Activated naive CD4-positive, alpha-beta T cell treated with anti-CD3 and anti-CD28 coated beads, Interleukin-2, amount 50 U/mL, for 72 hours (primary cell): ENCODE measurements at places on chromosomes 4 and X. TPM values are rescaled to one million over a fixed set of nuclear protein-coding genes. Genes with fewer than 3 reads are reported as not detected.

- DNase-seq, result no peak
Measured at GRCh38 chr4:1015179-1015578, 3.8 kb downstream of the FGFRL1 start.

DNA sequence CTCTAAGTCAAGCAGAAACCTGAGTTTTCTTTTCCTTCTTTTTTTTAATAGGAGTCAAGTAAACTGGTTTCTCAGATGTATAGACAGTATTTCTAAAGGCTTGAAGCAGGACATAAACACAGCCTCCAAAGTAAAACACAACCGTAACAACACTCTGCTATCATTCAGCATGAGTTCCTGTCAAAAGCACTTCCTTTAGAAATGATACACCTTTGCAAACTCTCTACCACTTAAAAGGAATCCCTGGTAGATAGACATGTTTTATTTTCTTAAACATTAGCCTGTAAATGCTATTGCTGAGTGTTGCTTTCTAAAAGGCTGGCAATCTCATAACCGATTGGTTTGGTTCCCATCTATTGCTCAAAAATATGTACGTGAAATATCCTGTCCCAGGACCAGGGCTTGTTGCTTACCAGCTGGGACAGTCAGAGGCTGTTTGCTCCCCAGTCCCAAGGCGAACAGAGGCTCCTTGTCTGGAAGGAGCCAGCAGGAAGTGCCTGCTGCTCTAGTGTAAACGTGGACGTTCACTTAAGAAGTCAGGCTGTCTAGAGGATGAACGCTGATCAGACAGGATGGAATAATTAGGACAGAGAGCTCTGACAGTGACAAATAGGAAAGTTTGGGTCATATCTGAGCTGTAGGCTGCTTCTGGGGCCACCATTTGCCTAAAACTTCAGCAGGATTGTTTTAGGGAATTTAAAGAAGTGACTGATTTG, 173.9 kb upstream of the KLF3 start:
- no peak for DNase-seq

TBC1D8B gene
- 2.3 TPM for total RNA-seq

DNA sequence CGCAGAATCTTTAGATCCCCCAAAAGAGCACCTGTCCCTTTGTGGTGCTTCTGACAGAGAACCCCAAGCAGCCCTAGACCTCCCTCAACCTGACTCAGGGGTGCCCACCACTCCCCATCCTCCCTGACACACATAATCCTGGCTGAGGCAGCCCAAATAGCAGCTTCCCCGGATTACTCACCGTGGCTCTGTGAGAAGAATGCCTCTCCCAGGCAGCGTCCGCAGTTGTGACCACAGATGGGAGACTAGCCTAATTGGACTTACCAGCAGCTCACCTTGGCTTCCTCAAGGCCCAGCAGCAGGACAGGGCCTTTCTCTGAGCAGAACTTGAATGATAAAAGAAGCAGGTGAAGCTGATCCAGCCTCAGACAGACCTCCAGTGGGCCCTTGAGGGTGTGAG, 10.3 kb upstream of the ODAPH start:
- DNase-seq, result no peak
